PC-3 (cell line): ENCODE measurements at places on chromosomes 5 and 9. TPM values are rescaled to one million over a fixed set of nuclear protein-coding genes. Genes with fewer than 3 reads are reported as not detected.

DIRAS2 gene
- total RNA-seq = not detected in 2 replicates

ALDH1A1 gene
- total RNA-seq = not detected in 2 replicates

DNA sequence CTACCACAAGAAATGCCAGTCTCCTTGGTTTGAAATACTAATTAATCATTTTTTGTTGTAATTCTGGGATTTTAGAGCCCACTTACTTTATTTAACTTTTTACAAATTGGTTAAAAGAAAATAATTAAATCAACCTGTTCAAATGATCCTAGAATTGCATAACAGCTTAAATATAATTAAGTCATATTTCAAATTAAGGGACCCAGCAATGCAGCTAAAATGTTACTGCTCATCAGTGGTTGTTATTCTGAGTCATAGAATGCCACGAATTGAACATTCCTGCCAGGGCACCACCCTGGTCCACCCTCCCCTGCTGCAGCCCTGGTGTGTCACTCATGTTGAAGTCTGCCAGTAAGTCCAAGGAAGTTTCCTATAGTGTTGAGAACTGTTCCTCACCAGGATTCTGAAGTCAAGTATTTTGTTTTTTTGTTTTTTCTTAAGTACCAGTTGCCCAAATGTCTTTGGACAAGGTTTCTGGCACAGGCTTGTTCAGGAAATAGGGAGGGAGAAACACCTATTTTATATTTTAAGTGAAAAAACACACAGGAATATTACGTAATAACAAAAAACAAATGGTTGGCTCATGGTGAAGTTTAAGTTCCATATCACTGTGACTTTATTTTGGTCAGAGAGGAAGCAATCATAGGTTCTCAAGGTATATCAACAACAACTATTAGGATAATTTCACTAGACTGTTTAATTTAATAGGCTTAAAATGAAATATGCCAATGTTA, 4.3 kb upstream of the ITGA1 start:
- no peaks in the 10 kb centered on the region for H3K36me3 ChIP-seq
- H3K27me3 ChIP-seq = no peaks in the 10 kb centered on the region
- H3K4me1 ChIP-seq = peaks cover 44% of the 10 kb centered on the region
- peak overlapping the region; percentile 85 for H3K27ac ChIP-seq

DNA sequence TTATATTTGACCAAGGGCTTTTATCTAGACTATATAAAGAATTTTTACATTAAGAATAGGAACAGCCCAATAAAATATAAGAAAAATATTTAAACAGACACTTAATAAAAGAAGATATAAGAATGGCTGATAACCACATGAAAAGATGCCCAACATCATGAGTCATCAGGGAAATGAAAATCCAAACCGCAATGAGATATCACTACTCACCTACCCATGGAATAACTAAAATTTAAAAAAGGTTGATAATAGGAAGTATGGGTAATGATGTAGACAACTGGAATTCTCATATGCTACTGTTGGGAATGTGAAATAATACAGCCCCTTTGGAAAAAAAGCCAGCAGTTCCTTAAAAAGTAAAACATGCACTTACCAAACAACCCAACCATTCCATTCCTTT, 206.9 kb upstream of the PCSK5 start:
- no peak overlapping the region for H3K4me3 ChIP-seq
- DNase-seq = no peak
- H3K27me3 ChIP-seq = no peaks in the 10 kb centered on the region

- H3K36me3 ChIP-seq = no peaks in the 10 kb centered on the region; the same call in 1 of the 2 replicates
- no peaks in the 10 kb centered on the region for H3K27me3 ChIP-seq
- H3K27ac ChIP-seq = no peak overlapping the region
- DNase-seq = no peak
- H3K4me3 ChIP-seq = no peak overlapping the region
- no peaks in the 10 kb centered on the region for H3K4me1 ChIP-seq
These were observed 284.2 kb downstream of the DENND1A start for GRCh38 chr9:123645762-123646161.
